ENCODE measurements at places on chromosomes 2 and 18. TPM values are rescaled to one million over a fixed set of nuclear protein-coding genes. Genes with fewer than 3 reads are reported as not detected.
A peak's percentile ranks its signal among the peaks of the same experiment; 100 is the strongest.

GRCh38 chr2:55327470-55328230, 58.6 kb upstream of the MTIF2 start:
- H3K4me3 ChIP-seq: no peak overlapping the region
- no peaks in the 10 kb centered on the region for H3K4me1 ChIP-seq
- no peak overlapping the region for H3K27ac ChIP-seq
- no peaks in the 10 kb centered on the region for H3K27me3 ChIP-seq
- no peak for DNase-seq

DNA sequence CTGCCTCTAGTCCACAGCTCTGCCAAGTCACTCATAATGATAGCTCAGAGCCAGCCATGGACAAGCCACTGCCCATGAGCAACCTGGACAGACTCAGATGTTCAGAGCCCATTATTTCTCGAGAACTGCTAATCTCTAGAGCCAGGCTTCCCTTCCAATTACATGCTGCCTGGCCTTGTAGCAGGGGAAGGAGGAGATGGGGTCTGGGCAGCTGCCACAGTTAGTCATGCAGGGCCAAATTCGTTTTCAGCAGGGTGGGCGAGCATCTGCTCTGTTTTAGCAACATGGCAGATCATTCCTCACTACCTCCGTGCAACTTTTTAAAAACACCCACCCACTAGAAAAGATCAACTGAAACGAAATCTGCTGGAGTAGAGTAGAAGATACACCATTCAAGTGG, 141.8 kb downstream of the MYO5B start:
- no peaks in the 10 kb centered on the region for H3K27me3 ChIP-seq
- no peaks in the 10 kb centered on the region for H3K36me3 ChIP-seq
- no peak for DNase-seq
- H3K4me3 ChIP-seq: no peak overlapping the region
- no peak overlapping the region for H3K27ac ChIP-seq
- H3K4me1 ChIP-seq: no peaks in the 10 kb centered on the region

GLI2 gene
- total RNA-seq: 1.3 TPM

DNA sequence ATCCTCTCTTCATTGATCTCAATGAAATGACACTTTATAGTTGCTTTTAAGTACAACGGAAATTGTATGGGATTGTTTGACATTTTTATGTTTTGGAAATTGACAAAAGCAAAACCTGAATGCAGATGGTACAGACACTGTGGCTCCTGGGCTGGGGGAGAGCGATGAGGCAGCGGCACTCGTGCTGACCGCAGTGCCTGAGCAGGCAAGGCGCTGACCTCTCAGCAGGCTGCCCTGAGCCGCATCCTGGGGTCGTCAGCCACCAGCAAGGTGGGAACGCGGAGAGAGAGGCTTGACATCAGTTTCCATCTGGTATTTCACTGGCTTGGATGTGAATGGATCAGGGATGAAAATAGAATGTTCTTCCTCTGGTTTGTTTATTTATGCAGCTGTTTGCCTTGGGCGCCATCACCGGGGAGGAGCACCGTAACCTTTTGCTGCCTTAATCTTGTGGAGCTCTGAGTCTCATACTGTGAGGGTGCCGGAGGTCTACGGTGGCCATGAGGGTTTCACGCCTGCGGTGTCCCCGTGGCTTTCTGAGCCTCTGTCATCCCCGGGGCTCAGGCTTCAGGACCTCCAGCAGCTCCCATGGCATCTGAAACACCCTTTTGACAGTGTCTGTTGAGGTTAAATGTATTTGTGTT, 94.8 kb upstream of the TPO start:
- no peak overlapping the region for H3K4me3 ChIP-seq
- DNase-seq: no peak
- no peaks in the 10 kb centered on the region for H3K27me3 ChIP-seq
- H3K27ac ChIP-seq: no peak overlapping the region
- no peaks in the 10 kb centered on the region for H3K4me1 ChIP-seq

- no peaks in the 10 kb centered on the region for H3K27me3 ChIP-seq
- H3K36me3 ChIP-seq: no peaks in the 10 kb centered on the region
- DNase-seq: no peak
- no peak overlapping the region for H3K27ac ChIP-seq
- H3K4me3 ChIP-seq: no peak overlapping the region
- H3K4me1 ChIP-seq: no peaks in the 10 kb centered on the region
Observed at GRCh38 chr2:26668041-26668440, 24.5 kb upstream of the KCNK3 start.

- no peaks in the 10 kb centered on the region for H3K36me3 ChIP-seq
- H3K4me3 ChIP-seq: no peak overlapping the region
- H3K27me3 ChIP-seq: no peaks in the 10 kb centered on the region
Observed at GRCh38 chr18:11522992-11523391, 86.4 kb upstream of the SLC35G4 start.

- H3K4me3 ChIP-seq: no peak overlapping the region
- H3K36me3 ChIP-seq: no peaks in the 10 kb centered on the region
- H3K4me1 ChIP-seq: no peaks in the 10 kb centered on the region
- H3K27ac ChIP-seq: no peak overlapping the region
- H3K27me3 ChIP-seq: no peaks in the 10 kb centered on the region
Observed at GRCh38 chr18:12928206-12928605, 19.6 kb upstream of the SEH1L start.

NPC1 gene
- total RNA-seq: 29.9 TPM

GRCh38 chr2:108583903-108584520, 49.7 kb downstream of the LIMS1 start:
- H3K27me3 ChIP-seq: no peaks in the 10 kb centered on the region
- H3K4me1 ChIP-seq: peaks cover 5% of the 10 kb centered on the region
- peak; percentile 77 for DNase-seq
- no peaks in the 10 kb centered on the region for H3K36me3 ChIP-seq
- H3K4me3 ChIP-seq: no peak overlapping the region

DNA sequence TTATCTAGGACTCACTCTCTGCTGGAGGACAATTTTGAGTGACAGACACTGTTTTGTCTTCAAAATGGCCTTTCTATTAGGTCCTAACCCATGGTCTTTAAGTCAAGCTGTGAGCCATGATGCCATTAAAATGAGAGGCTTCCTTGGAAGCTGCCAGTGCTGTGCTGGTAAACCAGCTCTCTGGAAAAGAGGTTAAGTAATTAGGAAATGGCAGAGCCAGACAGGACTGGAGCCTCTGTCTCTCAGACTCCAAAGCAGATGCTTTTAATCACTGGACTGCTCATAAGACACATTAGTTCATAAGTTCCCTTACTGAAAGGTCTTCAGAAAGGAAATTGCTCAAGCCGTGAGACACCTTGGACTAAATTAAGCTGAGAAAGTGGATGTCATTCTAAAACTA, 25.8 kb upstream of the LHCGR start:
- DNase-seq: no peak
- no peaks in the 10 kb centered on the region for H3K27me3 ChIP-seq
- H3K4me3 ChIP-seq: no peak overlapping the region
- H3K4me1 ChIP-seq: no peaks in the 10 kb centered on the region

CNDP1 gene
- total RNA-seq: not detected

Measured in colonic mucosa (tissue), 4 donors.